ENCODE measurements at places on chromosomes 13 and 19.

DNA sequence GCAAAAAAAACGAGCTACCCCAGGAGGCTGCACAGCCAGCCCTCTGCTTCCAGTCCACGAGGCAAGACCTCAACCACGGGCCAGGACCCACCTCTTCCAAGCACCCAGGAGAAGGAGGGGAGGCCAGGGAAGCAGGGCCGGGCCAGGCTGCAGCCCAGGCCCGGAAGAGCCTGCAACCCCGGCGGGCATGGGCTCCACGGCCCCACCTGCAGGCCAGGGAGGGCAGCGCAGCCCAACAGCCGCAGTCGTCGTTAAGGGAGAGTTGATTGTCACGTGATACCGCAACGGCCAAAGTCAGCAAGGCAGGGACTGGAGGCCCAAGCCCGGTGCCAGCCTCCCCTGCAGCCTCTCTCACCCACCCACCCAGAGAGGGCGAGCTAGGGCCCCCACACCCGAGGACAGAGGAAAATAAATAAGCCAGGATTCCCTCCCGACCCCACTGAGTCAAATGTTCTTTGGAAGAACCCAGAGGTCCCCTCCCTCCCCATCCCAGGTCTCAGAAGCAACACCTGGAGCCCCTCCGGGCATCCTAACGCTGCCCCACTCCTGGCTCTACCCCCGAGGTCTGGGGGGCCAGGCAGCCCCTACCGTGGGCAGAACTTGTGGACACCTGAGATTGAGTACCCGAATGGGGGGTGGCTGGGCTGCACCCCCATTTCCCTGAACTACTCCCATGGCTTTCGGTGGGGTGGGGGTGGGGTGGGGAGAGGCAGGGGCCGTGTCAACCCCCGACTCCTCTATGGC, 5.2 kb upstream of the REXO1 start:
- peak; percentile 91 for DNase-seq

GRCh38 chr19:729965-730668, 20.8 kb upstream of the MISP start:
- DNase-seq = no peak

- no peak for DNase-seq
Observed at GRCh38 chr13:110531671-110532083, 29.8 kb downstream of the RAB20 start.

DNA sequence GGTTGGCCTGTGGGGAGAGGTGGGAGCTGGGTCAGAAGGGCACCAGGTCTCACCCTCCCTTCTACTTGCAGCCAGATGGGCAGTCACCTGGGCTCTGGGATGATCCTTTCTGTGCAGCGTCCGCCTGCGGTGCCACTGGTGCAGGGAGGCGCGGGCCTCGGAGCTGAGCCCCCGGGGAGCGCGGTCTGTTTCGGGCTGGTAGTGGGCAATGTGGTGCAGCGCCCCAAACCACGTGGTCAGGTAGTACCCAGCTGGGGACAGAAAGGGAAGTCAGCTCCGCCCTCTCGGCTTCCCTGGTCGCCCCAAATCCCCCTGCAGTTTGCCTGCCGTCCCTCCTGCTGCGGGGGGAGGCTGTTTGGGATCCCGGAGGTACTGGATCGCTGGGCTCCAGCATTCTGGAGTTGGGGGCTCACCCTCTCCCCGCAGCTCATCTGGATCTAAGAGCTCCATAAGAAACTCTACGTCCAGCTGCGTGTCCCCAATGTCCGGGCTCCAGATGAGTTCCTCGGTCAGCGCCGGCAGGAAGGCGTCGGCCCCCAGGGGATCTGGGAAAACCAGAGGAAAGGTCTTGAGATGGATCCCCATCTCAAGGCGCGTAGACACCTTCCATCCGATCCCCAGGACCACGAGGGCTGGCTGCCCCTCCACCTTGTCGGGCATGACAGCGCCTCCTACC, 8.8 kb downstream of the RINL start:
- DNase-seq = peak; percentile 11

- DNase-seq = no peak
Observed at GRCh38 chr19:31100981-31101380, 248.3 kb downstream of the TSHZ3 start.

DNA sequence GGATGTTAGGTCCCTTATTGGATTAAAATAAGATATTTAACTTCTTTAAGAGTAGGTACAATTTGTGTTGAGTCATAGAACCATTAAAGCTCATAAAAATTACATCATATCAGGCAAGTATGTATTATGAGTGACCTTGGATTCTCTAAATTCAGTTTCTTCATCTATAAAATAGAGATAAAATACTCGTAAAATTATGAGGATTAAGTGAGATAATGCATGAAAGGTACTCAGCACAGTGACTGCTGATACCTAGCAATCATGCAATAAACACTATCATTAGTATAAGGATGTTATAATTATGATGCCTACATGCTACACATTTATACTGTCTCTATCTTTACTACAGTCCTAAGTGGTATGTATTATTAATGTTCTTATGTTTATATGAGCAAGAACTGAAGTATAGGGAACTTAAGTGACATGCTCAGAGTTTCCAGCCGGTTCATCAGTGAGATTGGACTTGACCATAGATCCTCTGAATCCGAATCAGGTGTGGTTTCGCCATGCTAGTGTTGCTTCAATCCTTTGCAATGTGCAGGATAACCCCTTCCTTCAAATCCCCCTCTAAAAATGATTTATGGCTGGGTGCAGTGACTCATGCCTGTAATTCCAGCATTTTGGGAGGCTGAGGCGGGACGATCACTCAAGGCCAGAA, 22.9 kb upstream of the FRY start:
- DNase-seq = no peak

DNA sequence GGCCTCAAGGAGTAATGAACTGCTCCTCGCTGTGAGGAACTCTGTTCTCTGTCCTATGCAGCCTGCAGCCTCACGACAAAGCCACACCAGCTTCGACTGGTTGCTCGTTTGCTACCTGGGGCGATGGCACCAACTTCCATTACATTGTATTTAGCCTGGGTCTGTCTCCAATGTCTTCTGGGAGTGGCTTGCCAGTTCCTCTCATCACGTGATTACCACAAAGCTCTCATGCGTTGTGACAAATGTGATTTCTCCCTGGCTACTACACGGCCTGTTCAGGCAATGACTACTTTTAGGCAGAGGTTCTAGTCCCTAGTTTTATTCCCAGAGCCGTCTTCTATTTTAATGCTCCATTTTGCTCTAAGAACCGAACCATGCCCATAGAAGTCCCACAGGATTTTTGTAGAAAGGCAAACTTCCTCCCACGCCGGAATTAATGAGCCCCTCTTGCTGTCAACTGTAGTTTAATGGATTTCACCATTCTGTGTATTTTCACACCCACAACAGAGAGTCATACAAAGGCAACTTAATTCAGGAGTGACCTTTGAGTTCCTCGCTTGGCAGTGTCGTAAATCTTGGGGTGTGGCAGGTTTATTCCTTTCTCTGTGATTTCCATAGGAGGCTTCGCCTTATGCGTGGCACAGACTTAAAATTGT, 351.9 kb downstream of the EFNB2 start:
- no peak for DNase-seq

DNA sequence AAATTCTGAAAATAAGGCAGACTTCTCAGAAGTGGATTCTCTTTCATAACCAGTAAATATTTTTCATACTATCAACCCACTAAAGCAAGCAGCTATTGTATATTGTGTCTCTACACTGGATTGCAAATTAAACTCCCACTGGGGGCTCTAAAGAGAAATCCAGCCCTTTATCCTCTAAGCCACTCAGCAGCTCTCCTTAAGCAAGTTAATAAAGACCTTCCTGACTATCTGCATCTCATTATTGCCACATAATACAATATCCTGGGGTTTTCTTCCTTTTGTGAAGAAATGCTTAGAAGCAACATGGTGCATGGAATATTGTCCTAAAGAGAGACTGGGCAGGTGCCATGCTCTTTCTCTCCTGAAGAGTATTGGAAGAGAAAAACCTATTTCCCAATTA, 521.3 kb downstream of the MYO16 start:
- DNase-seq = no peak

GRCh38 chr13:82597747-82598146, 1284.5 kb downstream of the SLITRK1 start:
- DNase-seq = peak; percentile 64

DNA sequence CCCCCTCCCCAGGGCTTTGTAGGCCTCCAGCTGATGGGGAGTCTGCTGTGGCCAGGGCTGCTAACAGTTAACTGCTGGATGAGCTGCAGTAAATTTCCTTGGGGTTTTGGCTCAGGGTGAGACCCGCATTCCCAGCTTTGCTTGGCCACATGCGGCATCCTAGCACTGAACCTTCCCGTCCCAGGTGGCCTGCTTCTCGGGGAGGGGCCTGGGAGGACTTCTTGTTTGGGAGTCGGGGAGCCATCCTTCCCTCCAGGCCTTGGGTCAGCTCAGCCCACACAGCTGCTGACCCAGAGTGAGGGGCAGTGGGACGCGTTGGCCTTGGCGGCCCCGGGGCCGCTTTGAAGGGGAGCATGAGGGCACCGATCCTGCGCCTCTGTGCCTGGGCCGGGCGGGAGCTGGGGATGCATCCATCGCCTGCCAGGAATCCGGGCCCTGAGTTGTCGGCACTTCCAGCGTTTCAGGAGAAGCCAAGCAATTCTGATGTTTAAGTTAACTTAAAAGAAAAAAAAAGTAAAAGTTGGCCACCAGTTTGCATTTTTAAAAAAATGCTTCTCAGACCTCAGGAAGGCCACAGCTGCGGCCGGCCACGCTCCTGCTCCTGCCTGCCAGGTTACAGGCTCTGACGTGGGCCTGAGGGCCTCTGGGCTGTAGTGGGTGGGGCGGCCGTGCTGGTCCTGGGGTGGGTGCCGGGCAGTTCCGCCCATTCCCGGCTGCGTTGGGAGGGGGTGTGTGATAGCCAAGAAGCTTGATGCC, 27.7 kb downstream of the CRTC1 start:
- no peak for DNase-seq

GRCh38 chr19:14059093-14059480, 2.8 kb downstream of the PALM3 start:
- no peak for DNase-seq

DNA sequence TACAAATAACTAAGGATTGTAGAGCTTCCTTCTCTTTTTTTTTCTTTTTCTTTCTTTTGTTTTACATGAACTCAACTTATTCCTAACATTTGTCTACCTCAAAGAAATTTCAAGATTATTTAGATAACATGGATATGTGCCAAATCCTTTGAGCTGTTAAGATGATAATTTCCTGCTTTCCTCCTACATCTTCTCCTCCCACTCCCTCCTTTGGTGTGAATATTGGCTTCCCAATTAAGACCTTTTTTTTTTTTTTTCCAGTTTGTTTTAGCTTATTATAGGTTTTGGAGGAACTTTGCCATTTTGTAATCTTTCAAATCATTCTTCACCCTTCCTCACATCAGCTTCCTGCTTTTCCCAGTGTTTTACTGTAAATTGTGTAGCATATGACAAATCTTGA, 10.6 kb downstream of the NHLRC3 start:
- DNase-seq = no peak

GRCh38 chr19:45560686-45561085, 23.9 kb downstream of the OPA3 start:
- DNase-seq = no peak

GRCh38 chr19:52494518-52494917, 33.0 kb upstream of the ZNF808 start:
- DNase-seq = no peak
